ENCODE measurements at places on chromosomes 3 and 15.

GRCh38 chr15:43410572-43411214 is 39.8 kb downstream of the TUBGCP4 start:
- no peak for DNase-seq

GRCh38 chr15:85150130-85150480 is 168.4 kb downstream of the PDE8A start:
- DNase-seq: no peak

DNA sequence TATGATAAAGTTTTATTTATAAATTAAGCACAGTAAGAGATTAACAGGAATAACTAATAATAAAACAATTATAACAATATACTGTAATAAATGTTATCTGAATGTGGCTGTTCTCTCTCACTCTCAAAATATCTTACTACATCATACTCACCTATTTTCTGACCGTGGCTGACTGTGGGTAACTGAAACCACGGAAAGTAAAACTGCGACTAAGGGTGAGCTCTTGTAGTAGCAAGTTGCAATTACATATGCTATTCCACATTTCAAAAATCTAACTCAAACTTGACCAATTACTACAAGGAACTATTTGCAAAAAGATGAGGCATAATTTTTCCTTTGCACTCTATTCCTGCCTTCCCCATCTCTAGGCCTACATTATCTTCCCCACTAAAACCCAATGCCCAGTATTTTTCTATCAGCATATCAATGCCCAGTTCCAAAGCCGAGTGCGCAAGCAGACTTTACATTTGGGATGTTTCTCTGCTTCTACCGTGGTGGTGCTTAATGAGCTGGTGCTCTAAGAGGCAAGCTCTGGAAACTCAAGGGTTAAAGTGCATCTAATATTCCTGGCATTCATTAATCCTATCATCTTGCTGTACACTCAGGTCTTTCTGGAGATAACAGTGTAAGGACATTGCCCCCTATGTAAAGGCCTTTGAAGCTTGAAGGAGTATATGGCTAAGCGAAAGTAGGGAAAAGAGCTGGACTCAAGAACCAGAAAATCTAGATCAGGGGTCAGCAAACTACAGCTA is 6.7 kb downstream of the PCYT1A start:
- no peak for DNase-seq

- DNase-seq: no peak
These were observed 74.1 kb downstream of the TRAK1 start for GRCh38 chr3:42165211-42165610.

- DNase-seq: no peak
These were observed 114.9 kb upstream of the MLF1 start for GRCh38 chr3:158456114-158456513.

DNA sequence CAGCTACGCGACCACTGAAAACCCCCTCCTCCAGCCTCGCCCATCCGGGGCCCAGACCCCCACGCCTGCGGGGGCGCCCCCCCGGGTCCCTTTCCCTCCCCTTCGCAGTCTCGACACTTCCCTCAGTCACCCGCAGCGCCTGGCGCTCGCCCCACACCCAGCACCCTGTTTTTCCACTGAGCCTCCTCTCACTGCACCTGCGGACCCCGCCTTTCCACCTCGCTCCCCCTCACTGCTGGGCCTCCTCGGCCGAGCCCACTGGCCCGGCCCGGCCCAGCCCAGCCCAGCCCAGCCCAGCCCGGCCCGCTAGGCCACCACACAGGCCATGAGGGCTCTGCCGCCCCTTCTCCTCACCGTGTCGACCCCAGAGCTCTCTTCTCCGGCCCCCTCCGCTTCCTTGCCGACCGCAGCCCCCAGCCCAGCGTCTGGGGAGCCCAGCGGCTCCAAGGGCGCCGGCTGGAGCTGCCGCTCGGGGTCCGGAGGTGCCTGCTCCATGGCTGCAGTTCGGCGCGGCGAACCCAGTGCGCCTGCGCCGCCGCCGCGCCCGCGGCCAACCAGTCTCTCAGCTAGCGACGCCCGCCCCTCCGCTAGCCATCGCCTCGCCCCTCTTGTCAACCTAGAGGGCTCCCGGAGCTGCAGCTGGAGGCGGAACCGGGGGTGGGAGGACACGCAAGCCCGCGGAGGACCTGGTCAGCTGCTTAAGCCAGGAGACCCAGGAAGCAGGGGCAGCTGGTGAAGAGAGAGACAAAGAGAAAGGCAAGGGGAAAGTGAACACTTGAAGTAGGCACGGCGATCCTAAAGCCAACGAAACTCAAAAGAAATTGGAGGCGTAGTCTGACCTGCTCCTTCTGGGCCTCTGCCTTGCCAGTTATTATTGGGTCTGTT is at the start of gene SNX4:
Gene SNX4 (minus strand): TSS at position 525 of the 885 bp plus-strand sequence. CDS start 30 bp downstream, at position 495.
- peak; percentile 80 for DNase-seq

DNA sequence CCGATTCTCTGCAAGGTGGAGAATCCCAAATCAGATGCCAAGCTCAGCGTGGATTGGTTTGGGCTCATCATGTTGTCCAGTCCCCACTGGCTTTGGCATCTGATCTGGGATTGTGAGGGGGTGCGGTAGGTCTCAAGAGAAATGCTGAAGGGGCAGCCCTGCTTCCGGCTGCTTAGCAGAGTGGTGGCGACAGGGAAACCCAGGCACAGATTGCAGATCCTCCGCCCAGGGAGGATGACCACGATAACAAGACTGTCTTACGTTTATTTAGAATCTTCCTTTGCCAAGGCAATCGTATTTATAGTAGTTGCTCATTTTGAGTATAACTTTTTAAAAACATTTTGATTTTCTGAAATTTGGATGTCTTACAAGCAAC is 61.1 kb downstream of the SLC12A8 start:
- DNase-seq: no peak

DNA sequence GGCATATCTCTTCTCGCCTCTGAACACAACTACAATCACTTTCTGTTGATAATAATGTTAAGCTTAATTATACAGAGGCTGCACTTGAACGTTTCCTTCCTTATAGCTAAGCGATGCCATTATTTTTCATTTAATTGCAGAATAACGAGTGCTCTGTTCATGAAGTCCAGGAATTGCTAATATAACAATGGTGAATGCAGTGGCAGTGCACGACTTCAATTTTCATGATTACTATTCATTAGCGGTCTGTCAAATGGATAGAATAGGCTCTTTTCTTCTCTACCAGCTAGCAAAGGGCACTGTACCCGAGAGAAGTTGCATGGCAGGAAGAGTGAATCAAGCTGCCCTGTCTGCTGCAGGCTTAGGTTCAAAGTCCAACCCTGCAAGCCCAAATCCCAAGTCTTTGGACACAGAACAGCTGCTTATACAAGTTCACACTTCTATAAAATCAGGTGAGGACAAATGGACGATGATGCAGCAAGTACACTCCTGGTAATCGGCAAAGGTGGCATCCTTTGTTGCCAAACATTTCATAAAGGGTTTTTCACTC is 75.6 kb downstream of the PDZRN3 start:
- DNase-seq: no peak

DNA sequence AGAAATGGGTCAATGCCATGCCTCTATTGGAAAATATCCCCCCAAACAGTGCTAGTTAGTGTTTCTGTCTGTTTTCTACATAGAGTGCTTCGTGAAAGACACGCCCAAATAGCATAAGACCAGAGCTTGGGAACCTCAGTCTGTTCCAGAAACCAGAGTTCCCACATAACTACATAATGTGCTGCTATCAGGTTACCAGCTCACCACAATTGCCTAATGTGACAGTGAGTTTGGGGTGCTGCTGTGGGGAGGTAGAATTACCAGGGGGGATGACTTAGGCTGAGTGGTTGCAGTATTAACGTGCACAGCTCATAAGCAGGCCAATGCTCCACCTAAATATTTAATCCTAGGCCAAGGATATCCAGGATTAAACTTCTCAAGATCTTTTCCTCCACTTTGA is 39.2 kb downstream of the DUT start:
- DNase-seq: no peak

- DNase-seq: no peak
These were observed 81.7 kb upstream of the POU1F1 start for GRCh38 chr3:87358066-87358465.

DNA sequence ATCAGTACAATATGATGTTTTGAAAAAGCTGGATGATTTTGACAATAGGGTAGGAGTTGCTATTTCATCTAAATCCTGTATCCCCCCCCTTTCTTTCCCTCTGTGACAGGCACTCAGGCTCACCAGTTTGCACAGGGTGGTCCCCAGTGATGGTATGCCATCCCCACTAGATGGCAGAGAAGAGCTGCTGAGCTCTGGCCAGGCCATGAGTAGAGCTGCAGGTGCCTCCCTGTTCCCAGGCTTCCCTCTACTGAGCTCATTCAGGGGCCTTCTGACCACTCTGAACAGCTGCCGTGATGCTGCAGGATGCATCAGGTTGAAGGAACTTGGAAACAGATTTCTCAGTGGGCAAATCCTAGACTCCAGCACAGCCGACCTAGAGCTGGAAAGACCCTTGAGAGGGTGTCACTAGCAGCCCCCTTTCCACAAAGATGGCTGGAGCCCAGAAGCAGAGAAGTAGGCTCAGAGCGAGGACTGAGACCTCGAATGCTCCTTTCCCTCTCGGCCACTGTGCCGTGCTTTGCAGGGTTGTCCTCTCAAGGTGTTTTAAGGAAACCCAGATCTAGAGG is 45.1 kb downstream of the EFCAB12 start:
- peak; percentile 30 for DNase-seq

GRCh38 chr3:14525685-14526631 is 14.2 kb downstream of the GRIP2 start:
- DNase-seq: no peak

GRCh38 chr3:100333970-100334487 is 528 bp upstream of the NIT2 start:
- no peak for DNase-seq

DNA sequence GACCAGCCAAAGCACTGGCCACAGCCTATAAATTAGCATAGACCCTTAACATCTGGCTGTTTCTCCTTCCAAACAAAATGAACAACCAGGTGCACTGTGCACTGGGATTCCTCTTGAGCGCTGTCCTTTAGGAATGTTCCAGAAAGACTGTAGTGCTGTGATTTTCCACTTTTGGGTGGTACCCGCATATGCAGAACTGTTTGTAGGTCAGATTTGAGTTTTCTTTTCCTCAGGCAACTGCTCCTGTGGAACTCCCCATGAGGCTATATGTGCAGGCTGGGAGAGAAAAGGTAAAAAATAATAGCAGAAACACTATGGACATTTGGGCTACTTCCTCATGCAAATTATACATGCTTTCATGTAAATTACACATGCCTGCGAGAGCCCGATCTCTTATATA is 139.1 kb downstream of the CHST2 start:
- no peak for DNase-seq

DNA sequence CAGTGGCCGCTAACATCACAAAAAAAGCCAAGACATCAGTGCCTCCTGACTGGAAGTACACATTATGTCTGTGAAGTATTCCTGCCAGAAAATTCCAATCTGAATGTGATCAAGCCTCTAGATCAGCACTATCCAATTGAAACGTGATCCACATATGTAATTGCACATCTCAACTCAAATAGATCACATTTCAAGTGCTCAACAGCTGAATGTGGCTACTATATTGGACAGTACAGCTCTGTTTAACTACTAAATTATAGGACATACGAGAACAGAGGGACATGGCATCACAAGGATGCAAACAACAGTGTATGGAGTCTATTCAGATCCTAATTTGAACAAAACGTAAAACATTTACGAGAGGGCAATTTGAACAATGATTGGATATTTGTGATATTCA is 542 bp upstream of the UBAP1L start:
- no peak for DNase-seq

DNA sequence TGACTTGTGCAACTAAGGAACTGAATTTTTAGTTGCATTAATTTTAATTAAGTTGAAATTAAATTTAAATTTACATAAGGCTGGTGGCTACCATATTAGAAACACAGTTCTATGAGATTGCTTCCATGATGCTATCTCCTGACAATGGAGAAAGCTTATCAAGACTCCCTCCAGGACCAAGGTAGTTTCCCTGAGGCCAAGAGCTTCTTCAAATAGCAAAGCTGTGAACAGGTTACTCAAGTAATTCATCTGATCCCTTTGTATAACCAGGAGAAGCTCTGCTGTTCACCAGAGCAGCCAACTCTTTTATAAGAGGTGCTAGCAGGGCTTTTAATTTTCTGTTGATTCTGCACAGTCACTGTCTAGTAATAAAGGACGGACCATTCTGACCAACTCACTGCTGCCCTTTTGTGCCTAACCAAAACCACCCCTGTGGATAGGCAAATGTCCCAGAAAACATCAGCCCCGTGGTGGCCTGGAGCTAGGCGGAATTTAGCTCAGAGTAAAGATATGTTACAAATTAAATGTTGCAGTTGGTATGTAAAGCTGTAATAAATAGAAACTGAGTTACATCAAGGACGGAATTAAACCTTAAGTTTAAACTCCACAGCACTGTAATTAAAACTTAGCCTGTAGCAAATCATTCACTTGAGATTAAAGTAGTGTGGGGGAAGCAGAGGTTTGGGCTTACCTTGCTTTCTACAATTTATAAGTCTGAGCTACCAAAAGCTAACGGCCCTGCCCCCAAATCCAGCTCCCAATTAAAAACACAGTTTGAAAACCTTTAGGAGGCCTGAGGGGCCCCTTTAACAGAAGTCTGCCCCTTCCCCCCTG is 55.6 kb upstream of the LRTM1 start:
- no peak for DNase-seq

DNA sequence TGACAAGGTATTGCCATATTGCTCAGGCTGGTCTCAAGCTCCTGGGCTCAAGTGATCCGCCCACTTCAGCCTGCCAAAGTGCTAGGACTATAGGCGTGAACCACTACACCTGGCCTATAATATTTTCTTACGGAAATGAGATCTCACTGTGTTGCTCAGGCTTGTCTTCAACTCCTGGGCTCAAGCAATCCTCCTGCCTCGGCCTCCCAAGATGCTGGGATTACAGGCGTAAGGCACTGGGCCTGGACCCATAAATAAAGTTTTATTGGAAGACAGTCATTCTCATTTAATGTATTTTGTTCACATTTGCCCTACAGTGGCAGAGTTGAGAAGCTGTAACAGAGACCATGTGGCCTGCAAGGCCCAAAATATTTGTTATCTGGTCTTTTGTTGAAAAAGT is 142.1 kb downstream of the RBPMS2 start:
- DNase-seq: no peak

GRCh38 chr3:144921710-144922109 is 950.1 kb downstream of the DIPK2A start:
- no peak for DNase-seq

DNA sequence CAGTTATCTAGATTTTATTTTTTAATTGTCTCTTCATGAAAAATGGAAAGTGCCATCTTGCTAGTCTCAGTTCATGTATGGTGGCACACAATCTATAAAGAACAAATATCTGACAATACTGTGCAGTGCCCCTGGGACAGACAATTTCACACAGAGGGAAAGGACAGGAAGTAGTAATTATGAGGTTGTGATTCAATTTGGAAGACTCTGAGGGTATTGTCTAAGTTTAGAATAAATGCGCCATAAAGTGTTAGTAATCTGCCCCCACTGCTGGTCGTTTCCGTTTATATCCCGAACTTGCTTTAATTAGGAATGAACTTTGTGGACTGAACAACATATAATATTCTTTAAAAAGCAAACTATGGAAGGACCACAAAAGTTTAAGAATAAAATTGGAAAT is 196.4 kb upstream of the SLC24A5 start:
- DNase-seq: no peak

Measured in activated CD4-positive, alpha-beta T cell treated with anti-CD3 and anti-CD28 coated beads, Interleukin-2, amount 50 U/mL, for 4 hours (primary cell).